ENCODE measurements at places on chromosomes 7 and 10.

DNA sequence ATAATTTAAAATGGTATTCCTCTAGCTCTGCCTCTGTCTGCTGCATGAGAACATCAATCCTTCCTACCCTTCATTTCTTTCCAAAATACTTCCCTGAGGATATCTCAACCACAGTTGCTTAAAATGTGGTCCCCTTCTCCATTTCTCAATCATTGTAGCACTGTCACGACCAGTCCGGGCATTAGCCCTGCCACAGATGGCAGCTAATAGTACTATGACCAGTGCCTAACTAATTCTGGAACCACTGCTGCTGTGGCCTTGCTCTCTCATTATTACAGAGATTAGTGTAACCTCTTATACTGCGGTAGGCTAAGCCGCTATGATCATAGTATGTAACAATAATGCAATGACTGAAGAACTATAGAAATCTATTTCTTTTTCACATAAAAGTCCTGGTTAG lies 66.0 kb downstream of the REEP3 start:
- DNase-seq, result no peak

DNA sequence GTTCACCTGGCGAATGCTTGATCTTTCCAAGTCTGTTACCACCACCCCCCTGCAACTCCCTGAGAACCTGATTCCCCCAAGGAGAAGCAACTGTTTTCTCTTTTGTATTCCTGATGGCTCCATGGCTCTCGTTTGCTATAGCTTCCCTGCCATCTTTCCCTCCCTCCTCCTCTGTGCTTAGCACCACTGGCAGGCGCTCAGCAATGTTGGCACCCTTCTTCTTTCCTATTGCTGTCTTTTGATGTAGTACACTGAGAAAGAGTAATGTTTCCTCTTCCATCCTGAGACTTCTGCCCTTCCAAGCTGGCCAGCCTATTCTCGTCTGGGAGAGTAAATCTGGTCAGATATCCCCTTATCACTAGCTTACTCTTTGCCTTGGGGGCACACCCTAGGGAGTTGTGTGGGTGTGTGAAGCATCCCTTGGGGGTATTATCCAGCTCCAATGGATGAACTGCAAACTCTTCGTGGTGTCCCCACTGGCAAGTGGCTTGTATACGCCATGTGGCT lies 74.0 kb downstream of the BMPER start:
- DNase-seq, result no peak

- DNase-seq, result no peak
Observed at GRCh38 chr10:129810-130209, 5.4 kb upstream of the ZMYND11 start.

- DNase-seq, result no peak
Observed at GRCh38 chr10:33155720-33156638, 178.5 kb downstream of the NRP1 start.

DNA sequence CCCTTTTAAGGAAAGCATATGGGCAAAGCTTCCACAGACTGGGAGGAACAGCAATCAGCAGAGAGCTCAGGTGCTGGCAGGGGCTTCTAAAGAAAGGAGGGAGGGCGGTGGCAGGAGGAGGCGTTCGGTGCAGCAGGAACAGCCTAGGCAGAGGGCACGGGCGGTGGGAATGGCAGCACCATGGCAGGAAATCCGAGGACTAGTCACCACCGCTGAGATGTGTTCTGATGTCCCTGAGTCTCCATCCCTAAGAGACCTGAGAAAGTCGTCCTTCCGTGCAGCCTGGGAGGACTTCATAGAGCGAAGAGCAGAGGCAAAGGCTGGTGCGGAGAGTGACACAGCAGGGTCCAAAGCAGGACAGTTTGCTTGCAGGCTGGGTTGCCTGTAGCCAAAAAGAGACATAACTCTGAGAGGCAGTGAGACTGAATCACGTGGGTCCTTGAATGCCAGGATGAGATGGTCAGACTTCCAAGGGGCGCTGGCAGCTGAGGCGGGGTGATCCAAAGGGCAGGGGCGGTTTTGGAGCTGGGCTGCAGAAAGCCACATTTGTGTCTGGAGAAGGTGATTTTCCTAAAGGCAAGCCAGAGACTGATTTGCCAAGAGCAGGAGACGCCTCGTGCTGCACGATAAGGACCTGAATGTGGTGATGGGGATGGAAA lies 35.8 kb upstream of the GRID1 start:
- DNase-seq, result no peak

GRCh38 chr10:73168465-73168803 lies 515 bp downstream of the FAM149B1 start:
- no peak for DNase-seq

GRCh38 chr7:157529768-157530560 lies 193.2 kb downstream of the DNAJB6 start:
- DNase-seq, result no peak

GRCh38 chr10:48604039-48604990 lies 558 bp downstream of the ARHGAP22 start:
- DNase-seq, result no peak

DNA sequence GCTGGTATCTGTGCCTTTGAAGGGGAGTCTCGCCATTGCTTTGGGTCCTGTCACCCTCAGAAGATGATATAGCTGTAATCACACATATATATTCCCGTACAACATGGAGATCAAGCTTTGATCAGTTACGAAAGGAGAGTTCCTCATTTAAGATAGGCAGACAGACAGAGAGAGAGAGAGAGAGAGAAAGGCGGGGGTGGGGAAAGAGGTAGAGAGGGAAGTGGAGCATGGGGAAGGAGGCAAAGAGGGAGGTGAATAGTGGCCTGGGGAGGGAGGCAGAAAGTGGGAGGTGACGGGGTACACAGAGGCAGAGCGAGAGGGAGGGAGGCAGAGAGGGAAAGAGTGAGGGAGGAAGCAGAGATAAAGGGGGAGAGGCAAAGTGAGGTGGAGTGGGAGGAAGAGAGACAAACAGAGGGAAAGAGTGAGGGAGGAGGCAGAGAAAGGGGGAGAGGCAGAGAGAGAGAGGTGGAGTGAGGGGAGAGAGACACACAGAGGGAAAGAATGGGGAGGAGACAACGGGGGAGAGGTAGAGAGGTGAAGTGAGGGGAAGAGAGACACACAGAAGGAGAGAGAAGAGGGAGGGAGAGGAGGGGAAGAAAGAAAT lies 44.6 kb upstream of the C1QL3 start:
- no peak for DNase-seq

DNA sequence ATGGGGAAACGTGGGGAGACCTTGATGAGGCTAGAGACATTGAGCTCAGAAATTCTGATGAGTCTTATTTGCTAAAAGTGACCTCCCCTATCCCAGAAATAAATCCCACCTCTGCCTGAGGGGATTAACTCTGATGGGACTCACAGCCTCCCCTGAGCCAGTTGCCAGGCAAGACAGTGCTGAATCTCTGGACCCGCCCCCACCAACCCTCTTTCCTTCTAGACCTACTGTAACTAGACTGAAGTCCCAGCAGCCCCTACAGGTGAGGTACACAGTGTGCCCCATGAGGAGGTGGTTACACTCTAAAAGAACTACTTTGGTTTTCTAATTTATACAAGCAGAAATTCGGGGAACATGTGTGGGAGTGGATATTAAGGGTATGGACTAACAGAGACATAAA lies 42.9 kb downstream of the PTPRE start:
- DNase-seq, result no peak

DNA sequence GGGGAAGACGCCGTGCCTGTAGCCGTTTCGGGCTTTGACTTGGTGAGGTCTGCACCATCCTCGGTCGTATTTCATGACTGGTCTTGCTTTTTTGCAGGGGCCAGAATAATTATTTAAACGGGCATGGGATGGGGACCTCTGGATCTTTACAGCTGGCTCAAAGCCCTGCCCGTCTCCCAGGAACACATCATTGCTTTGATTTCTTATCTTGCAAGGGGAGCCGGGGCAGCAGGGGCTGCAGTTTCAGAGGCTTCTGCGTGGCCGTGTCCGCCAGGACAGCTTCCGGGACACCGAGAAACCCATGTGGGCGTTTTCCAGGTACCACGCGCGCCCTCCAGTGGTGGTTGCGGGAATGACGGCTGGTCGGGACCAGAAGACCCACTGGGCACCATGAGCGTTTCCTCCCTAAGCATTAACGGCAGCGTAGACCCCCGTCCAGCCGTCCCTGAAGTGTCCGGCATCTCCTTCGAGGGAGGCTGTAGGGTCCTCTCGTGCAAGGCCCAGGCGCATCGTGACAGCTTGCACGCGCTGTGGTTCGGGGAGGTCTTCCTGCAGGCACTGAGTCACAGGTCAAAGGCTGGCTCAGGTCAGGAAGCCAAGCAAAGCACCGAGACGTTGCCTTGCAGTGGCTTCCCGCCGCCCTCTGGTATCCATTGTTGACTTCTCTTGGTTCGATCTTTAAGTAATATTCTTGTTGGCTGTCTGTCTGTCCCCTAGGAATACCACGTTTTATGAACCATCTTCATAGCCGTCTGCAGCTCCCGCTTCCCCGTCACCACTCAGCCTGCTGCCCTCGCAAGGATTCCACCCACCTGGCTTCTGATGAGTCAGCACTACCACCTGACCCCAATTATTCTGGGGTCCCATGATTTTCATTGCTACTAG lies 16.2 kb upstream of the ZFAND2A start:
- peak; percentile 84 for DNase-seq

GRCh38 chr7:27211764-27212204 lies 11.9 kb upstream of the HOXA13 start:
- no peak for DNase-seq

GRCh38 chr7:13945670-13946069 lies 43.8 kb downstream of the ETV1 start:
- DNase-seq, result no peak

- DNase-seq, result no peak
Observed at GRCh38 chr10:31952066-31952465, 23.4 kb upstream of the ARHGAP12 start.

- DNase-seq, result no peak
Observed at GRCh38 chr10:111076191-111076681, 593 bp upstream of the ADRA2A start.

GRCh38 chr7:136874393-136875032 lies 6.1 kb downstream of the CHRM2 start:
- no peak for DNase-seq

- no peak for DNase-seq
Observed at GRCh38 chr7:101173752-101174244, 6.3 kb downstream of the NAT16 start.

DNA sequence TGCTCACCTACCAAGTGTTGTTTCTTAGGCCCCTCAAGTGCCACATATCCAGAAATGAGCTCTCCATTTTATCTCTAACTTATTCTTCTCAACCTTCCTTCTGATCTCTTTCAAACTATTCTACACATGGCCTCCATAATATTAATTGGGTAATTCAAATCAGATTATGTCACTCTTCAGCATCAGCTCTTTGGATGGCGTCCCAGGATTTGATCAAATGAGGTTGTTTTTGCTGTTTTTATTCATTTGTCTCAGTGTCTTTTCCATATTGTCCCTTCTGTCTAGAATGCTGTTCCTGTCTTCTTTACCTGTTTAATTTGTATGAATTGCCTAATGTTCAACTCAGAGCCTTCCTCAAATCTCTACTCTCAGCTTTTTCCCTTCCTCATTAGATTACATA lies 234.6 kb upstream of the CXCL12 start:
- no peak for DNase-seq

DNA sequence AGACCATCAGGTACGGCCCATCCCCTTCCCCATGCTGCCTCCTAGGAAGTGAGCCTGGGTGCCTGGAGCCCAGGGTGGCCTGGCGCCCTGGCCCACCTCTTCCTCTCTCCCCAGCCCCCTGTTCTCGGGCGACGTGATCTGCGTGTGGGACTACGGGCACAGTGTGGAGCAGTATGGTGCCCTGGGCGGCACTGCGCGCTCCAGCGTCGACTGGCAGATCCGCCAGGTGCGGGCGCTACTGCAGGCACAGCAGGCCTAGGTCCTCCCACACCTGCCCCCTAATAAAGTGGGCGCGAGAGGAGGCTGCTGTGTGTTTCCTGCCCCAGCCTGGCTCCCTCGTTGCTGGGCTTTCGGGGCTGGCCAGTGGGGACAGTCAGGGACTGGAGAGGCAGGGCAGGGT lies 17.0 kb downstream of the ASL start:
- DNase-seq, result no peak

GRCh38 chr10:26508016-26508415 lies 69.9 kb downstream of the APBB1IP start:
- DNase-seq, result no peak

DNA sequence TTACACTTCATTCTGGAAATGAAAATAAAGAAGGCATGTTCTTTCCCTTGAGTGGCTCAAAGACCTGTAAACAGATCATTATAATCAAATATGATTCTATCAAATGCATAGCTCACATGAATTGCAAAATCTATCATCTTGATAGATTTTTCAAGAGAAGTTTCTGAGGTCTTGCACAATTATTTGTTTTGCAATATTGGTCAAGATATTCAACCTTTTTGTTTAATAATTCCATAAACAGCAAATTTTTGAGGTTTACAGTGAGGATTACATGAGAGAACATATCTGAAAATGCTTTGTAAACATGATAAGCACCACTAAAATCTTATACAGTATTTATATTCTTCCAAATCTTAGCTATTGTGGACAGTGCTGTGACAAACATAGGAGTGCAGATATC lies 160.8 kb downstream of the HDAC9 start:
- DNase-seq, result no peak

GRCh38 chr7:158076656-158077055 lies 511.0 kb downstream of the PTPRN2 start:
- DNase-seq, result no peak

DNA sequence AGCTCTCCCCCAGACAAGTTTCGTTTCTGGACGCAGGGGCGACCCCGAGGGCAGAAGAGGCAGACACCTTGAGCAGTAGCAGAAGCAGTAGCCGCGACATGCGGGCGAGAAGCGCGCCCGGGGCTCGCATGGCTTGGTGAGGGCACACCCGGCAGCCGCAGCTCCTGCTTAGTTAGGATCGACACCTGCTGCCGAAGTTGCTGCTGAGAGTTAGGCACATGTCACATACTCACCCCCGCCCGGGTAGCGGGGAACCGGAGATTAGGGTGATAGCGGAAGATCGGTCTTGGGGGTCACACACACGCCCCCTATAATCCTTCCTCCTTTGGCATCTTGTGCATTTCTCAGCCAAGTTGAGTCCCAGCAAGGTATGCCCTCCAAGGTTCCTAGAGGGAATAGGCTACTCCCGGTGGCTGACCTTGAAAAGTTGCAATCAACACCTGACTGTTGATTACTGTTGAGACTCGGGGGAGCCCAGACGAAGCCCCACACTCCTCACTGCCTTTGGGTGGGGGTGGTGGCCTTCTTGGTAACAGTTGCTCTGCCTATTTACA lies 668 bp downstream of the GPR37 start:
- DNase-seq, result no peak

DNA sequence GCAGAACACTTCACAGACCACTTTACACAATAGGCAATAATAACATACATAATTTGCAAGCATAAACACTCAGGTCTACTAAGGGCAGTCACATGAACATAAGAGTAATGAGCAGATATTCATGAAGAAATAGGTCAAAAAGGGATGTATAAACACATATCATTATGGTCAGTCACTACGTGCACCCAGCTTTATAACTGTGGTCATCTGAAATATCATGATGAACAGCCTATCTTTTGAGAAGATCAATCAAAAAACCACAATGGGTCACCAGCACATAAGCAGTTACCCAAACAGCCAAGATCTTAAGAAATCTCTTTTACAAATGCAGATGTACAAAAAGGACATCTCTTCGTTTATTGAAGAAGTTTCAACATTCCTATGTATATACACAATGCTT lies 35.5 kb upstream of the DRGX start:
- DNase-seq, result no peak

- no peak for DNase-seq
Observed at GRCh38 chr7:77498659-77499379, 38.3 kb upstream of the PTPN12 start.
